ENCODE measurements at places on chromosomes 12 and 14.

DNA sequence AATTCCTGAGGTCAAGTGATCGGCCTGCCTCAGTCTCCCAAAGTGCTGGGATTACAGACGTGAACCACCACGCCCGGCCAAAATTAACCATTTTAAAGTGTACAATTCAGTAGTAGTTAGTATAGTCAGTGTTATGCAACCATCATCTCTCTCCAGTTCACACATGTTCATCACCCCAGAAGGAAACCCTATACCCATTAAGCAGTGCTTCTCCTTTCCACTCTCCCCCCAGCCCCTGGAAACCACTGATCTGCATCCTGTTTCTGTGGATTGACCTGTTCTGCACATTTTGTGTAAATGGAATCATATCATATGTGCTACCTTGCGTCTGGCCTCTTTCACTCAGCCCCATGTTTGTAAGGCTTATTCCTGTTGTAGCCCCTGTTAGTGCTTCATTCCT lies 52.2 kb downstream of the PHETA1 start:
- no peak for DNase-seq

DNA sequence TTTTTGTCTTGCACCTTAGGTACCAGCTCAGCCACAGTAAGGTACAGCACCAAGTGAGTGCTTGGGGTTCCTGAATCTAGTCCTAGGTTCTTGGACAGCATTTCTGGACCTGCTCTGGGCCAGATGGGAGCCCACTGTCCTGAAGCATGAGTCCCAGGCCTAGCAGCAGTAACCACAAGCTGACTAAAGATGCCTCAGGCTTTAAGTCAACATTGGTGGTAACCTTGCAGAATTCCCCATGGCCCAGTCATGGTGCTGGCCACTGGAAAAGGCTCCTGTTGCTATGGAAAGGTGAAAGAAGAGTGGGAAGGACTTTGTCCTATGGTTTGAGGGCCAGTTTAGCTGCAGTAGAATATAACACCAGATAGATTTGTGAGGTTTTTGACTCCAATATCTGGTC lies 86.9 kb upstream of the CLEC14A start:
- DNase-seq, result no peak

DNA sequence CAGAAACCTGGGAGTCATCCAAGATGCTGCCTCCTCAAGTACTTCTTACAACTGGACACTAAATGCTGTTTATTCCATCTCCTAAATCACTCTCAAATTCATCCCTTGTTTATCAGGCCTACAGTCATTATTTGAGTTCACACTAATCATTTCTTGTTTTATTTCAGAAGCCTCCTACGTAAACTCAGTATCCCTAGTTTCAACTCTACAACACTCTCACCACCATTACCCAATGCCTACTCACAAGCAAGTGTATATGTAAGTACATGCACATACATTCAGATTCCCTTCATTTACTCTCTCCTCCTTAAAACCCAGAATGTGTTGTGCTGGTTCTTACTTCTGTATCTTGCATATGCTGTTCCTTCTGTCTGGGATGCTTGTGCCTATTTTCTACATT lies 43.0 kb downstream of the DDHD1 start:
- no peak for DNase-seq

GRCh38 chr14:101069228-101069549 lies 165.7 kb upstream of the RTL1 start:
- DNase-seq, result no peak

GRCh38 chr12:75658286-75658685 lies 146.9 kb upstream of the KRR1 start:
- DNase-seq, result no peak

DNA sequence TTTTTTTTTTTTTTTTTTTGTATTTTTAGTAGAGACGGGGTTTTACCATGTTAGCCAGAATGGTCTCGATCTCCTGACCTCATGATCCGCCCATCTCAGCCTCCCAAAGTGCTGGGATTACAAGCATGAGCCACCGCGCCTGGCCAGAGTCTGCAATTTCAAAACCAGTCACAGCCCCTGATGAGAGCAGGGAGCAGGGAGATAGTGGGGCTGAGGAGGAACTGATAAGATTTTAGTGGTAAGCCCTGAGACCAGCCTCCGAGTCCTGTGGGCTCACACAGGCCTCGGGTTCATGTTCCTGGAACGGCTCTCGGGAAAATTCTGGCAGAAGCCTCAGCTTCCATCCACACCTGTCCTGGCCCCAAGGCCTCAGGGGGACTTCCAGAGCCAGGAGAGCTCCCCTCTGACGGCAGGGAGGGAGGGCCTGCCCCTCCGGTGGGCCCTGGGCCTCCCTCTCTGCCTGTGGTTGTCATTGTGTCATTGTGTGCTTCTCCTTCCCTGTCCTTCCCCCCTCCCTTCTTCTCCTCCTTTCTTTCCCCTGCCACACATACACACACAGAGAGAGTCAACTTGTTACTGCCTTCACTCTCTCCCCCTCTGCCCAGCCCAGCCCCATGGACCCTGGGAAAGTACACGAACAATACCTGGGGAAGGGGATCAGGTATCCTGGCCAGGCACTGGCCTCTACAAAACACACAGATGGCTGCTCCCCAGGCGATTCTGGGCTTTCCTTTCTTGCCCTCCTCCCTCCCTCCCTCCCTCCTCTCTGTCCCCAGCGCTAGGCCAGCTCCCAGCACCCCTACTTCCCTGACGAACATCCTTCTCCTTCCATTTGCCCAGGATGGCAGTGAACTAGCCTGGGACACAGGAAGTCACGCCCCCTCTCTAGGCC lies 294.1 kb downstream of the DPF3 start:
- DNase-seq, result no peak

GRCh38 chr14:74938531-74939495 lies 15.8 kb upstream of the RPS6KL1 start:
- DNase-seq, result no peak

GRCh38 chr14:50008974-50009373 lies 107.4 kb downstream of the VCPKMT start:
- DNase-seq, result no peak

GRCh38 chr12:55712700-55713415 lies 3.0 kb upstream of the BLOC1S1 start:
- DNase-seq, result no peak

GRCh38 chr12:119393677-119394076 lies 59.1 kb downstream of the CCDC60 start:
- no peak for DNase-seq

- no peak for DNase-seq
These were observed 13.4 kb downstream of the JAG2 start for GRCh38 chr14:105155071-105155651.

DNA sequence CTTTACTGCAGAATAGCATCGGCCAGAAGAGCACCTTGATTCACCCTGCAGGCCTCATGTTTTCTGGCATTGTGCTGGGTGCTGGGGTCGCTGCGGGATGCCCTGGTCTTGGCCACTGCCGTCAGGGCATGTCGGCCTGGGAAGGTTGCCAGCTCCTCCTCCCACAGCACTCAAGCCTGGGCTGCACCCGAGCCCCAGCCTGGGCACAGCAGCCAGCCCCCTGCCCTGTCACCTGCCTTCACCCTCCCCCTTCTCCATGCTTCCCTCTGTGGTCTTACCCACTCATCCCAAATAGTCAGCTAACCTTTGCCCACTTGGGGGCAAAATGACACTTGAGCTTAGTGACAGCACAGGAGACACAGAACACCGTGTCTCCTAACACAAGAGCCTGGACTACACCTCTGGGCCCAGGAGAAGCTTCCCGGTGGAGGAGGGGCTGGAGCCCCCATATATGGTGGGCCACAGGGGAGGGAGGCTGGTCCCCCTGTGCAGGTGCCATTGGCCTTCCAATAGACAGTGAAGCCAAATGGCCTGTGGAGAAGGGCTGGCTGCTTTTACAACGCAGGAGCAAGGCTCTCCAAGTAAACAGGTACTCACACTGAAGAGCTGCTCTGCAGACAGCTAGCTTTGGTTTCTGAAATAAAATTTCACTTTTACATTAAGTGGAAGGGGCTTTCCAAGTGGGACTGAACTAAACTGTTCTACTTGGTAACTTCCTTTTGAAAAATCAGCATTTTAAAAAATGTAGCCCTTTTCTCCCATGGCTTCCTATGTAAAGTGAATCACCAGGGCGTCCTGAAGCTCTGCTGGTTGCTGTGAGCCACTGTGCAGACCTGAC lies 51.2 kb upstream of the AMN start:
- no peak for DNase-seq

- DNase-seq, result no peak
These were observed at the start of gene TBX5 for GRCh38 chr12:114405519-114406271. Gene TBX5, minus strand, starts transcription at chr12:114406144. Its CDS starts 2,246 bp downstream, at chr12:114403898.

GRCh38 chr14:95763875-95764274 lies 50.0 kb upstream of the TCL1A start:
- DNase-seq, result no peak

DNA sequence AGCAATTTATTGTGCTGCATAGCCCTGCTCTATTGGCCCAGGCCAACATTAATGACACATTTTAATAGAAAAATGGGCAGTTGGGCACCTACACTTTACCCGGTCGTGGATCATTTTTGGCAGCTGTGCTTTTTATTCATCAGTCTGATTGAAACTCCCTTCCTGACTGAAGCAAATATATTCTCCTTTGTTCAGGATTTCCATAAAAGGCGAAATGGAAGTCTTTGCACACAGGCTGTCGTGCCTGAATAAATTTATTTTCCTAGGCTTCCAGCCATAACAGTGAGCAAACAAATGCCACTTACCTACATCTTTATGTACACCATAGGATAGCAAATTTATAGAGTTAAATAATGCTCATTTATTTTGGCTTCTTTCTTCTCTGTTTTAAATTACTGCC lies 480.7 kb upstream of the DCN start:
- no peak for DNase-seq

DNA sequence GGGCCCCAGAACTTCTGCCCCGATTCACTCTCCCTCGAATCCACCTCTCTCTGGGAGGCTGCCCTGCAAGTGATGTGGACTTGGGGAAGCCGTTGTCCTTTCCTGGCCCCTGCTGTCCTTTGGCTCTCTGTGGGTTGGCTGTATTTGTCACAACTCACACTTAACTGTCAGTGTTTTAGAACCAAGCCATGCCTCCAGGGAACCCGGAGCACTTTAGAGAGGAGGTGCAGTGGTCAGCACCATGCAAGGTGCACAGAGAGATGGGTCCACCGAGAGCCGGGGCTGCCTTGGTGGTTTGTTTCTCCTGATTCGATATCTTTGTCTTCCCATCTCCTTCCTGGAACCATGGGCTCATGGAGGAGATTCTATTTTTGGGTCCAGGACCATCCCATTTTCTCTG lies 129.5 kb upstream of the RTL1 start:
- no peak for DNase-seq

- DNase-seq, result no peak
These were observed 190.7 kb upstream of the PPFIA2 start for GRCh38 chr12:81949841-81950308.

GRCh38 chr12:47391566-47391965 lies 311.8 kb upstream of the AMIGO2 start:
- peak; percentile 39 for DNase-seq

GRCh38 chr12:54658306-54659264 lies 10.4 kb upstream of the DCD start:
- DNase-seq, result peak; percentile 30

DNA sequence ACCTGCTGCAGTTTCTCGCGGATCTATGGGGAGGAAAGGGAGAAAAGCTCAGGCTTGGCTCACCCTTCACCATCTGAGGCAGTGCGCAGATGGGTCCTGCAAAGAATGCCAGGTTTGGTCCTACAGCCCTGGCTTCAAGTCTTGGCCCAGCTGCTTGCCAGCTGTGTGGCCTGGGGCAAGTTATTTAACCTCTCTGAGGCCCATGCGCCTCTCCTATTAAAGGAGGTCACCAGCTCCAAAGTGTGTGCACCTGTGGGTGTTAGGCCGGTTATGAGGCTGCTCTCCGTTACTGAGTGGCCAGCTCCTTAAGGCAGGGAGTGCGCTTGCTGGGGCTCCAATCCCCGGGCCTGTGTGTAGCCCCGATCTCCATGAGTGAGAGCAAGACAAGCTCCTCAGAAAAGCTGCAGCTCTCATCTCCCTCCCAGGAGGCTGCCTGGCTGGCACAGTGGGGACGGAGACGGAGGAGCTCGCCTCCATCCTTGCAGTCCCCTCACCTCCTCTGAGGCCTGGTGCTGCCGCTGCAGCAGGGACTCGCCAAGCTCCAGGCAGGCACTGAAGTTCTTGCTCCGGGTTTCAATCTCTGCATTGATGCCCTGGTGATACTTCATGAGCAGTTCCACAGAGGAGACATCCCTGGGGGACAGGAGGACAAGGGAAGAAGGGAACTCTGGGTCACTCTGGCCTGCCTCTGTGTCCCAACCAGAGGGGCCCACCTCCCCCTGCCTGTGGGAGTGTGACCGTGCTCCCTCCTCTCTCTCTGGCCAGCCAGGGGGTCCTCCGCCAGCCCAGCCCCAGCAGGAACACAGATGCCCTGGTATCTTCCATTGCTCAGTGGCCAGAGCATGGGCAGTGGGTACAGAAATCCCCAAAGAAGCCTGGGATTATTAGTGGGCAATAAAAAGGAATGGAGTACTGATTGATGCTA lies 65.1 kb downstream of the PLEKHG3 start:
- DNase-seq, result no peak

GRCh38 chr12:18646286-18646890 lies 91.4 kb downstream of the PLCZ1 start:
- DNase-seq, result no peak

DNA sequence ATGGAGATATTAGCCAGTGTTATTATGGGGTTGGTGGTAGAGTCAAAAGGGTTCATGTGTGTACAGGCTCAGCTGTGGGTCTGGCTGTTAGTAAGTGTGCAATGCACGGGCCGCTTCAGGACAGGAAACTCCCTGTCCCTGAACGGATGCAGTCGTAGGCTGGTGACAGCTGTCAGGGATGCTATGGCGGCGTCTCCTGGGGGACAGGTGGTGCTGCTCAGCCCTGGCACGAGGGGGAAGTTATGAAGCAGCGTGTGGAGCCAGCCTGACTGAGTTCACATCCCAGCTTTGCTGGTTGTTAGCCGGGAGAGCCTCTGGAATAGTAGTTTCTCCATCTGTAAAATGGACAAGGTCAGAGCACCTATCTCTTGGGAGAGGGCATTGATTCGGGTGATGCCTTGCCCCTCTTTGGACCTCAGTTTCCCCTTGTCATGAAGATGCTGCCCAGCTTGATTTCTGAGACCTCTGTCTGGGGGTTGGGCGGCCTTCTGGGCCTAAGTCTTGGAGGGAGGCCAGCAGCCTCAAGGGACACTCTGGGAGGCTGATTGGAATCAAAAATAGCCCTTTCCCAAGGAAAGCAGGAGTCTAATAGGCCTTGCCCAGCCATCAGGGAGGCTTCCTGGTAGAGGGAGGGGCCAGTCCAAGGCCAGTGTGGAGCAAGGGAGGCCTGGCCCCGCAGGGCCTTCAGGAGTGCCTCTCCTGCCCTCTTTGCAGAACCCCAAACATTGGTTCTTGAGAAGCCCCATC lies 7.1 kb downstream of the ASB2 start:
- DNase-seq, result no peak

DNA sequence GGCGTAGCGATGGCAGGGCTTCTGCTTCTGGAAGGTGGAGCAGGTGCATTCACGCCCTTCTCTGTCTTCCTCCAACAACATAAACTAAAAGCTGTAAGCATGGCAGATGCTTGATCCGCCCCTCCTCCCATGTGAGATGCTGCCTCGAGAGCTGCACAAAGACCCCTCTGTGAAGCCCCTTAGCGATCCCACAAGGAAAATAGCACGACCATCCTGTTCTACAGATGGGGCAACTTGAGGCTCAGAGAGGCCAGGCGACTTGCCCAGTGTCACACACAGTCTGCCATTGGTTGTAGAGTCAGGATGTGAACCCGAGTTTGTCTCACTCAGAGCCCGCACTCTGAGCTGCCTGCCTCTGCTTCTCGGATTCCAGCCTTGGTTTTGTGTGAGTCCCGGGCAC lies 144.4 kb downstream of the SCARB1 start:
- DNase-seq, result no peak

All from naive thymus-derived CD8-positive, alpha-beta T cell (primary cell).